ENCODE measurements at places on chromosomes 12 and 14.

DNA sequence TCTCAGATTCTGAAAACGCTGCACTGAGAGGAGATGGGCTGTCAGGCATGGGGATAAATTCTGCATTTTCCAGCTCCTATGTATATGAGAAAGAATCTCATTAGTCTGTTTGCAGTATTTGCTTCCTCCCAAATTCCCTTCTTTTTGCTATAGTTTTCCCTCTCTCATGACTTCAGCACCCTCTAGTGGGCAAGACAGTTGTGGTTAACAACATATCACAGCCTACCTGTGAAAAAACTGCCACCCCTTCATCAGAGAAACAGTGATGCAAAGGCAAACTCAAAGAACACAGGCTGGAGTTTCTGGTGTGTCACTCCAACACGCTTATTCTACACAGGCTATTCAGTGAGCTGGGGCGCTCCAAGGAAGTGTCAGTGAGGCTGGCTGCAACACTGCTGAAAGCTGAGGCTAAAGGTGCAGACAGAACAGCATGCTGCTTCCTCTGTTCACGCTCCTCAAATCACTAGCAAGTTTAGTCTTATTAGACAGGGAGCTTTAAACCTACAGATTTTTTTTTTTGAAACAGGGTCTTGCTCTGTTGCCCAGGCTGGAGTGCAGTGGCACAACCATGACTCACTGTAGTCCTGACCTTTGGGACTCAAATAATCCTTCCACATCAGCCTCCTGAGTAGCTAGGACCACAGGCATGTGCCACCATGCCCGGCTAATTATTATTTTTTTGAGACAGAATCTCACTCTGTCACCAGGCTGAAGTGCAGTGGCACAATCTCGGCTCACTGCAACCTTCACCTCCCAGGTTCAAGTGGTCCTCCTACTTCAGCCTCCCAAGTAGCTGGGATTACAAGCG is 19.3 kb downstream of the ZC2HC1C start:
- peak; percentile 38 for DNase-seq

- no peak for DNase-seq
These were observed at the start of gene SYCP3 for GRCh38 chr12:101738920-101739665. TSS of gene SYCP3 (minus strand) at chr12:101739462. CDS start at chr12:101737935, 1,527 bp downstream.

DNA sequence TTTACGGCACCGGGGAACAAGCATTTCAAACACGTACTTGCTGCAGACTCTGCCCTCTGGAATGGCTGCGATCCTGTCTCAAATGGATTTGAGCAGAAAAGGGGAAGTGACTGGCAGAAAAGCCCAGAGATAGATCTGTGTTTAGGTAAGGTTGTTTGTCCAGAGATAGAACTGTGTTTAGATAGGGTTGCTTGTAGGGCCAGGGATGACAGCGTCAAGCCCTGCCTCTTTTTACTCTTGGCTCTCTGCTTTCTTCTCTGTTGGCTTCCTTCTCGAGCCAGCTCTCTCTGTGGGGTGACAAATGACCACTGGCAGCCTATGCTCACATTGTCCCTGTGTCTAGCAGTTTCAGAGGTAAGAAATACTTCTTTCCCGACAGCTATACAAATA is 11.4 kb downstream of the DGLUCY start:
- DNase-seq = no peak

GRCh38 chr12:118611770-118612169 is 235.4 kb downstream of the SUDS3 start:
- peak; percentile 66 for DNase-seq

- no peak for DNase-seq
These were observed 2.0 kb downstream of the PKP2 start for GRCh38 chr12:32894566-32894965.

- DNase-seq = peak; percentile 63
These were observed 5.8 kb downstream of the LRIG3 start for GRCh38 chr12:58914457-58914856.
